ENCODE measurements at places on chromosomes 3 and 15.

- ATAC-seq = peak; percentile 62
Measured at GRCh38 chr3:38582941-38583645, 66.4 kb downstream of the SCN5A start.

GRCh38 chr15:78034495-78035191 lies 42.9 kb downstream of the TBC1D2B start:
- no peak for ATAC-seq

DNA sequence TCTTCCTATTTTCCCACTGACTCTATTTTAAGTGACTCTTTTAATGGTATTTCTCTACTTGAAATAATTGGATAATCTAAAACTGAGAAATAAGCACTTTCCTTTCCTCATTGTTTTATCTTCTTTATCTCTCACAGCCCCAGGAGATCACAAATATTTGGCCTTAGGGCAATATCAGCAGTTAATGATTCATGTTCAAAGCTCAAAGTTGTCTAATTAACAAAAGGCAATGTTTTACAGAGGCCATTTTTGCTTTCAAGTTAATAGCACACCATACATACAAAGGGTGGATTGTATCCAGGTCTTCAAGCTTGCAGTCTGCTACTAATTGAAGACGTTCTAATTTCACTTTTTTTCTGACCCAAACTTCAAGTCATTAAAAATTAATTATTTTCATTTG lies 120.1 kb downstream of the LRRN1 start:
- ATAC-seq = no peak

GRCh38 chr3:142999881-143000280 lies 1.5 kb upstream of the U2SURP start:
- no peak for ATAC-seq

DNA sequence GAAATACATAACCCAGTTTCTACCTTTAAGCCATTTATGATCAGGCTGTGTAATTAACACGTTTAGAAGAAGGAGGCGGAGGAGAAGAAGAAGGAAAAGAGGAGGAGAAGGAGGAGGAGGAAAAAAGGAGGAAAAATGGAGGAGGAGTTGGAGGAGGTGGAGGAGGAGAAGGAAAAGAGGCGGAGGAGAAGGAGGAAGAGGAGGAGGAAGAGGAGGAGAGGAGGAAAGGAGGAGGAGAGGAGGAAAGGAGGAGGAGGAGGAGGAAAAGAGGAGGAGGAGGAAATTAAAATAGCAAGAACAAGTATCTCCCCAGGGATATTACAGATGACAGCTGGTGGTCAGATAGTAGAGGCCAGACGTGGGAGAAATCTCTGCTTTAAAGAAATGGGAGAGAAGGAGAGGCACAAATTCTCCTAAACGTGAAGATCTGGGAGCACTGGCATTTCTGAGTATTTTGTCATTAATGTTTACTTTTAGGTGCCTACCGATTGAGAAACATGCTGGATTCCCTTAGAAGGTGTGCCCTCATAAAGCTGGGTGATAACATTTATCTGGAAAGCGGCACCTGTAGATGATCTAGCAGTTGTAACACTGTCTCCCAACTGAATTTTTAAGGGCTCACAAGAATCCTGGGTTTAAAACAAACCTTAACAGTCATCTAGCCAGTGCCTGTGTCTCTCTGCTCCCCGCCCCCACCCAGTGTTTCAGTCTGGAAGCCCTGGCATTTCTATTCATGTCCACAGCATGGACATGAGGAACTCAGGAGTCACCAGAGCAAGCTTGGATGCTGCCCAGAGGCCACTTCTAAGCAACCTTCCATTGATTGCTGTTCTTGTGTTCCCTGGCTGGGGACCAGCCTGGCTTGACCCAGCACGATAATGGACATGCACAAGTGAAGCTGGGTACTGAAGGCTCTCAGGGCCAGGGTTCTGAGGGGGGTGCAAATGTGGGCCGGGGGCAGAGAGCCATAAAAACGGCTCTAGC lies 75.2 kb downstream of the CHRNA7 start:
- no peak for ATAC-seq

DNA sequence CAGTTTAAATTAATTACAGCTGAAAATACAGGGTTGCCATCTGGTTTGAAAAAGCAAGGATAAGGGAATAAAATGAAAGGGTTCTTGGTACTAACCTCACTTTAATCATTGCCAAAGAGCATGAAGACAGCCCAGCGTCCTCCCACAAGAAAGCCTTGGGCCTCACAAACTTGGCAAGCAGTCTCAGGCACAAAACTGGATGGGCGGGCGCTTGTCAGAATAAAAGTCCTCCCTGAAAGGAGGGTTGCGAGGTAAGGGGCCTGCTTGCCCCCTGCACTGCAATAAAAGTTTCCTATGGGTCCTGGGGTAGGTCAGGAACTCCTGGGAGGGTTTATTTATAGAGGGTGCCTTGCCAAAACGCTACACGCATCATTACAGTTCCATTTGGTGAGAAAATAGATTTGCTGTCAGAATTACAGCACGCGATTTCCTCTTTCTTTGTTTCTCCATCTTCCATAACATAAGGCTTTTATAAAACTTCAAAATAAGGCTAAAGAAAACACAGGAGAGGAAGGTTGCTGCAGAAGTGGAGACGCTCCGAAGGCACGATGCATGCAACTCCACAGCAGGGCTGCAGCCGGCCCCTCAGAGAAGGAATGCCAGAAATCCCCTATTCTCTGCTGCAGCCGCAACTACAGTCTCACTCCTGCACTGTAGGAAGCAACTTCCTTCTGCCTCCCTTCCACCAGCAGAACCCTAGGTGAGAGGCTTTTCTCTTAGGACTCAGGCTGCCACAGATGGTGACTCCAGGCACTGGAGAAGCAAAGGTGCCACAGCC lies 61.3 kb downstream of the VGLL4 start:
- ATAC-seq = peak; percentile 84
